Right cardiac atrium (tissue), 5 donors: ENCODE measurements at places on chromosomes 7 and 10.
A peak's percentile ranks its signal among the peaks of the same experiment; 100 is the strongest.

GRCh38 chr7:121202834-121203233 lies 126.0 kb upstream of the WNT16 start:
- no peak for DNase-seq

GRCh38 chr10:79007421-79008319 lies 61.1 kb upstream of the ZMIZ1 start:
- peak; percentile 37 for DNase-seq

DNA sequence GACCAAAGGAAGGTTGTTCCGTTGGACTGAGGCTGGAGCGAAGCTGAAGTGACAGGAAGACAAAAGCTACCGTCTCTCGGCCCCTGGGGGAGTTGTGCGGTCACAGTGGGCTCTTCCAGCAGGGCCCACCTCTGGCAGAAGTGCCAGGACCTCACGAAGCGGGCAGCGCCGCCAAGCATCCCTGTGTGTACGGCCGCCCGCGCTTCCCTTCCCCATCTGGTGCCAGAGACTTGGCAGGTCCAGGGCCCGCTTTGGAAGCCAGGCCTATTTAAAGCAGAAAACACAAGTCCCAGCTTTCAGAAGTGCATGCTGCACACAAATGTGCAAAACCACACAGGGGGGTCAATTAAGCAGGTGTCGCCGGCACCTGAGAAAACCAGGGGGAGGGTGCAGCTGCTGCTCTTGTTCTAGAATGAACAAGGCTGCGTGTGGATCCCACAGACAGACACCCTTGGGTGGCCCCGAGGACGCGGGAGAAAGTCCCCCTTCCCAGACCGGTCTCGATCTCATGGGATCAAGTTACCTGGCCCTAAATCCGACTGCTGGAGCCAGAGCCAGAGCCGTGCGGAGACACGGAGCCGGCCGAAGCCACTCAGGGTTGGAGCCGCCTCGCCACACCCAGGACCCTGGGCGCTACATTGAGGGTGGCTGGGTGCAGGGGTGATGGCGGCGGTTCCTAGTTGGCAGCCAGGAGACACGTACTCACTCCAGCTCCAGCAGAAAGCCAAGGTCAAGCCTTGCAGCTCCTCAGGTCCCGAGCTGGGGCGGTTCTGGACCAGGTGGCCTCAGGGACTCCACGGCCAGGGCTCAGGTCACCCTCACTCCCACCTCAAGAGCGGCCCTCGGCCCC lies 51.8 kb upstream of the PPP2R2D start:
- DNase-seq = no peak

- peak; percentile 69 for DNase-seq
Measured at GRCh38 chr10:71975871-71976725, 11.9 kb downstream of the CHST3 start.
